ENCODE measurements at places on chromosomes 4 and X. TPM values are rescaled to one million over a fixed set of nuclear protein-coding genes. Genes with fewer than 3 reads are reported as not detected.

The TRIM75 gene
- total RNA-seq: not detected

The MAGEB17 gene
- total RNA-seq: not detected

GRCh38 chrX:108022491-108023089 lies 22.3 kb upstream of the VSIG1 start:
- no peak for DNase-seq

DNA sequence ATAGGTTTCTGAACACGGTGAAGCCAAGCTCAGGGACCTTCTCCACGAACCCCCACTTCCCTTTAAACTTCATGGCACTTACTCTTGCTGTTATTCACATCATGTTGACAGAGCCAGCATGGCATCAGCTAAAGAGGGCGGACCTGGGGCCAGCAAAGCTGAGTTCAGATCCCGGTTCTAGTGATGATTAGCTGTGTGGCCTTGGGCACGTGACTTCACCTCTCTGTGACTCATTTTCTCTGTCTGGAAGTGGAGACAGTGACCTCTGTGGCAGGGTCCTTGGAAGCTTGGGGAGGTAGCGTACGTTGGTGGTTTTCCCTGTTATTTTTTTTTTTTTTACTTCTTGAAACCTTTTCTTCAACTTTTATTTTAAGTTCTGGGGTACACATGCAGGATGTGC lies 13.4 kb downstream of the EVC start:
- DNase-seq: no peak

- no peak for DNase-seq
These were observed 22.6 kb downstream of the PLS3 start for GRCh38 chrX:115583496-115584004.

DNA sequence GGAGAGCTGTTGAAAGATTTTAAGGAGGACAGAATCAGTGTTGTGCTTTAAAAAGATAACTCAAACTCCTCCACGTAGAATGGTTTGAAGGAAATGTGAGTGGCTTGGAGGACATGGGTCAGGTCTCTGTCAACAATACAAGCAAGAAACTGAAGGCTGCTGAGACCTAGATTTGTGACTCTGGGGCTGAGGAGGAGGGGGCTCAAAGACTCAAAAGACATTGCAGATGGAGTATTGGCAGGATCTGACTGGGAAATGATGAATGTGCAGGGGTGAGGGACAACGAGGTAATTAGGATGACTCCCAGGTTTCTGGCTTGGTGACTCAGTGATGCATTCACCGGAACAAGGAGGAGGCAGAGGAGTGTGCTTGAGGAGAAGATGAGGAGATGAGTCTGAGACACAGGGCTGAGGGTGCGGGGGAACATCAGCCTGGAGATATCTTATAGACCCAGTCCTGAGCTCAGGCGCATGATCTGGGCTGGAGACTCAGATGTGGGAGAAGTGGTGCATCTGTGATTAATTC lies 3.3 kb upstream of the RPS4X start:
- no peak for DNase-seq

GRCh38 chr4:139014371-139015268 lies 961 bp upstream of the NOCT start:
- peak; percentile 97 for DNase-seq

The CPLX1 gene
- 0.29 TPM for total RNA-seq

DNA sequence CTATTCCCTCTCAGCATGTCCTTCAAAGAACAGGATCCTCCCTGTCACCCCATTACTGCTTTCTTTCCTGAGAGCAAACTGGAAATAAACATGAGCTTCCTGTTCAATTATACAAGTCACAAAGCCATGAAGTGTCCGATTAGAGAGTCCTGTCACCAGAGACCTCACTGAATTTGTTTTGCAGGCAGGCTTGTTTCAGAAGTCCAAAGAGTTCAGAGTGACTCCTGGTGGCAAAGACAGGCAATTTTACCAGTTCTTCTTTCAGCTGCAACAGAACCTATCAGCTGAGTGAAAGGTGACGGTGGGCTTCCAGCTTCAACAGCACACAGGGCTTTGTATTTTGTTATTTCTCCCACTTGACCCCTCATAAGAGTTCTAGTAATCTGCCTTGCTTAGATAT lies 6.4 kb downstream of the ELK1 start:
- no peak for DNase-seq

GRCh38 chrX:37763400-37763799 lies 16.5 kb upstream of the CYBB start:
- DNase-seq: no peak

The XAGE2 gene
- not detected for total RNA-seq
